ENCODE measurements at places on chromosomes 3 and 15.
A peak's percentile ranks its signal among the peaks of the same experiment; 100 is the strongest.

DNA sequence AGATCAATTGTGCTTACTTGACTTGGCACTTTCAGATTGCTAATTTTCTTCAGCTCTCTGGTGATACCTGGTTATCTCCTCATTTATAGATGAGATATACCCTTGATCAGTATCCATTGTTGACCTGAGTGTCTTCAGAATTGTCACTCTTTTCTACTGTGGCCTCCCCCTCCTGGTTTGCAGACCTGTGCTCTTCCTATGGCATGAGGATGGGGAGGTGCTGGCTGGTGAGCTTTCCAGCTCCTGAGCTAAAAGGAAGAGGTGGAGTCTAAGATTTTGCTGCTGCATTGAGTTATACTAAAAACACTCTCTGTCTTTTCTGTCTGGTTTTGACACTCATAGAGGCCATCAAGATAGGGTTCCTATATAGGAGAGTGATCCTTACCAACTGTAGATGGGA is 23.7 kb downstream of the UBE2Q2 start:
- H3K36me3 ChIP-seq: peaks cover 16% of the 10 kb centered on the region
- H3K4me3 ChIP-seq: no peak overlapping the region
- H3K4me1 ChIP-seq: no peaks in the 10 kb centered on the region
- H3K27me3 ChIP-seq: no peaks in the 10 kb centered on the region

DNA sequence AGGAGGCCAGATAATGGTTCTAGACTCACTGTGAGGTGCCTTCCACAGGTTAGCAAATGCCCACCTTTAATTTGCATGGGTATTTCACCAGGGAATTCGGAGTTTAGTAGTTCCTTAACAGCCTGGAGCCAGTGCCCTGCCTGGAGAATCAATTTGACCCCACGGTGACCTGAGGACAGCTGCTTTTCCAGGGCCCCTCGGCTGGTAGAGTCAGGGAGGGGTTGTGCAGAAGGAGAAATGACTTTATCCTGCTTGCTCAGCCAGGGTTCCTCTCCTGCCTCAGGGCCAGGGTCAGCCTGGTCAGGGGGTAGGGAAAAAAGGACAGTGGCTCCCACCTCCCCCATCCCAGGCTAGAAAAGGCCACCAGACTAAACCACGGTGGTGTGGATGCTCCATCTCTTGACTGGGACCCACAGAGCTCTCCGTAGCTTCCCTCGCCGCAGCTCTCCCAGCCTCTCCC is 12.0 kb downstream of the DLL4 start:
- H3K36me3 ChIP-seq: no peaks in the 10 kb centered on the region
- peak overlapping the region; percentile 72 for H3K4me3 ChIP-seq
- H3K4me1 ChIP-seq: 0 out of 2 replicates have a peak, but pooled peaks cover 8% of the 10 kb centered on the region
- peak overlapping the region; percentile 17 for H3K27ac ChIP-seq

DNA sequence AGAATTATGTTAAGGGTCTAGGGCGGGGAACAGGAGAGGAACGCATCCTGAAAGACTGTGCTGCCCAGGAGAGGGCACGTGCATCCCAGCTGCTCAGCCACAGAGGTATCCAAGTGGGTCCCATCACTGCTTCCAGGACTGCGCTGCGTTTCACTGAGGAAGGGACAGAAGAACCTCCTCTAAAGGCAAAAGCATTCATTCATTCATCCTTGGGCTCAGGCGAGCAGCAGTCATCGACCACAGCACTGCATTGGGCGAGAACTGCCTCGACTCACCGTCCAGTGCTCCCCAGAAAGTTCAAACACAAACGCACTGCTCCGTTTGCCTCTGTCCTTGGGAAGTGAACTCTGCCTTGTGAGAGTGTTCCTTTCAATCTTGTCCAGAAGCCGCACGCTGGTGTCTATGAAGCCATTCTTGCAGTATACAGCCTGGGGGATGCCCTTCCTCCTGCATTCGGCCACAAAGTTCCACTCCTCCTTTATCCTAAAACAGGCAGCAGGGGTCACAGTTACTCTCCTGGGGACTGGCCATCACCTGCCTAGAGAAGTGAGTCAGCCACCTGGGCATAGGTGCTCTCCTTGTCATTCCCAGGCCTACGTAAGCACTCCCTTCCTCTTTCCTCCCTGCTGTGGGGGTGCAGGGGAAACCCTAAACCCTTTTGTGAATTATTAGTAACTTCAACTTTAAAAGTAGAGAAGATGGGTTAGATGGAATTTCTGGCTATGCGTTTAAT is 21.2 kb downstream of the LRRC2 start:
- H3K4me3 ChIP-seq: no peak overlapping the region
- H3K27me3 ChIP-seq: no peaks in the 10 kb centered on the region
- DNase-seq: no peak
- H3K36me3 ChIP-seq: no peaks in the 10 kb centered on the region
- H3K4me1 ChIP-seq: peaks cover 12% of the 10 kb centered on the region

DNA sequence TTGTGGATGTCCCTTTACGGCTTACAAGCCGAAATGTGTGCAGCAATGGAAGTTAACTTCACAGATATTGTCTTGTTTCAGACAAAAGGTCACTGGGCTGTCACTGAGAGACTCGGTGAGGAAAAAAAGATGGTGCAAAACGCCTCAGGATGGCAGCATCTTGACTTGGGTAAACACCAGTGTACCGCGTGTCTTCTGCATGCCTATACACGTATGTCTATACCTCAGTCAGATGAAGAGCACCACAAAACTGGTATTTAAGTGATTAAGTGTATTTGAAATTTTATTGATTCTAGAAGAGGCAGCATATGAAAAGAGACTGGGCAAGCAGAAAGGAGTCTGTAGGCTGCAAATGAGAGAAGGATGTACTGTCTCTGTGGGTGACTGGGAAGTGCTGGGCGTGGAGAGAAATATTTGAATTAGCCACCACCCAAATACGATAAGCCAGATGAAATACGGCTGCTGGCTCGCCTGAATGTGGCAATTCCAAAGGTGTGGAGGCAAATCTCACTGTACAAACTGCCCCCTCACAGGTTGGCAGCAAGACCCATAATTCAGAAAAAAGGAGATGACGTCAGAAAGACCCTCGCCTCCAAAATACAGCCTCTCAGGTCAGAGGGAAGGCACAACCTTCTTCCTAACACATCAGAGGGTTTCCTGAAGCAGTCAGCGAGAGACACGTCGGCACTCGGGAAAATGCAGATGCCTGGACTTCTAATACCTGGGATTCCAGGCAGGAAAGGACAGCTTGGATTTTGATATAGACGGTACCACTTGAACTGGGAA is 53.4 kb upstream of the NEO1 start:
- DNase-seq: no peak
- no peak overlapping the region for H3K4me3 ChIP-seq
- H3K4me1 ChIP-seq: peaks cover 6% of the 10 kb centered on the region
- no peak overlapping the region for H3K27ac ChIP-seq

GRCh38 chr3:35184775-35185174 is 454.6 kb upstream of the ARPP21 start:
- H3K27ac ChIP-seq: no peak overlapping the region
- H3K36me3 ChIP-seq: no peaks in the 10 kb centered on the region
- H3K27me3 ChIP-seq: no peaks in the 10 kb centered on the region
- DNase-seq: no peak

DNA sequence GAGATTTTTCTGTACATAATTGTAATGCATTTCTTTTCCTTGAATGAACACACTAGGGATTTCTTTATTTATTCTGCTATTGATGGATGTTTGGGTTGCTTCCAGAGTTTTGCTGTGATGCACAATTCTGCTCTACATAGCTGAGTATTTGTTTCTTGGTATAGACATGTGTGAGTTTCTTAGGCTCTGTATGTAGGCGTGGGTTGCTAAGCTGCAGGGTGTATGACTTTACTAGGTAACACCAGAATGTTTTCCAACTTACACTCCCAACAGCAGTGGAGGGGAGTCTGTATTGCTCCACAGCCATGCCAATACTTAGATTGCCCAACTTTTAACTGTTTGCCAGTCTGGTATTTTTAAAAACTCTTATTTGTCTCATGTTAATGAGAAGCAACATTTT is 155.5 kb upstream of the TNIK start:
- H3K27me3 ChIP-seq: no peaks in the 10 kb centered on the region
- H3K4me1 ChIP-seq: no peaks in the 10 kb centered on the region
- no peak overlapping the region for H3K4me3 ChIP-seq
- DNase-seq: peak; percentile 64
- no peaks in the 10 kb centered on the region for H3K36me3 ChIP-seq
